Activated naive CD8-positive, alpha-beta T cell treated with anti-CD3 and anti-CD28 coated beads, Interleukin-2, amount 50 U/mL, for 16 hours (primary cell): ENCODE measurements at places on chromosomes 1 and 21.

- no peak for DNase-seq
Observed at GRCh38 chr1:248798791-248799190, 26.9 kb downstream of the SH3BP5L start.

GRCh38 chr1:193419295-193419694 lies 232.9 kb upstream of the B3GALT2 start:
- no peak for DNase-seq

- DNase-seq = no peak
Observed at GRCh38 chr1:160491017-160491416, 32.0 kb downstream of the SLAMF6 start.

DNA sequence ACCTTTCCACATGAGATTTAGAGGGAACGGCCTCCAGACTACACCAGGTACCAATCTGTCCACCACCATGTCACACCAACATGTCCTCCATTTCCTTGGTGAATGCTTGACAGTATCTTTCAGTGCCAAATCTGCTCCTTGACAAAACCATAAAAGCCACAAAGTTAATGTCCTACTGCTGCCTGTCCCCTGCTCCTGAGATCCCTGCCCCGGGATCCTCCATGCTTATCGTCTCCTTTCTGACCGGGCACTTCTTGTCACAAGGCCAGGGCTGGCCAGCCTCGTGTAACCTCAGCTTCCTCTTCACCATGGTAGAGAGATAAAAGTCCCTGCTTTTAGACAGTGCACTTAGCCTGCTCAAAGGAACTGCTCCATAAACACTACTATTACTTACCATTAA lies 136.2 kb downstream of the NAV1 start:
- no peak for DNase-seq

DNA sequence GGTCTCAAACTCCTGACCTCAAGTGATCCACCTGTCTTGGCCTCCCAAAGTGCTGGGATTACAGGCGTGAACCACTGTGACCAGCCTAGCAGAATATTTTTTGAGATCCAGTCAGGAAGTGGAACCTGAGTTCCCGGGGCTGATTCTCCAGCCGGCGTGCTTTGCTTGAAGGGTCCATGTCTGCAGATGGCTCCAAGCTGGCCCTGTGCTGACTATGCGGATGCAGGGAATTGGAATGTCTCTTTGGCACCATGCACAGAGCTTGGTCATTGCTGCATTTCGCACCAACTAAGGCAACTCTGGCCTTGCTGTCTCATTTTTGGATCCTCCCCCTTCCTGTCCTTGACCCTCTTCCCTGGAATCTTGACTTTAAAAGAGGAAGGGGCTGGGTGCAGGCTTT lies 28.1 kb downstream of the ARHGEF10L start:
- DNase-seq = no peak

DNA sequence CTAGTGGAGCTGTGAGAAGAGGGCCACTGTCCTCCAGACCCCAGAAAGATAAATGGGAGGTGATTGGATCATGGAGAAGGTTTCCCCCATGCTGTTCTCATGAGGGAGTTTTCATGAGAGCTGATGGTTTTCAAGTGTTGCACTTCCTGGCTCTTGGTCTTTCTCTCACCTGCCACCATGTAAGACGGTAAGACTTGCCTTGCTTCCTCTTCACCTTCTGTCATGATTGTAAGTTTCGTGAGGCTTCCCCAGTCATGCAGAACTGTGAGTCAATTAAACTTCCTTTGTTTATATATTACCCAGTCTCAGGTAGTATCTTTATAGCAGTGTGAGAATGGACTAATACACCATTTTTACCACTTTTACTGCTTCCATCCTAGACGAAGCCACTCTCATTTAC lies 27.6 kb downstream of the GPR88 start:
- DNase-seq = no peak

- no peak for DNase-seq
Observed at GRCh38 chr1:8663915-8664329, 153.5 kb downstream of the RERE start.

GRCh38 chr1:163295949-163296348 lies 25.8 kb upstream of the NUF2 start:
- no peak for DNase-seq

DNA sequence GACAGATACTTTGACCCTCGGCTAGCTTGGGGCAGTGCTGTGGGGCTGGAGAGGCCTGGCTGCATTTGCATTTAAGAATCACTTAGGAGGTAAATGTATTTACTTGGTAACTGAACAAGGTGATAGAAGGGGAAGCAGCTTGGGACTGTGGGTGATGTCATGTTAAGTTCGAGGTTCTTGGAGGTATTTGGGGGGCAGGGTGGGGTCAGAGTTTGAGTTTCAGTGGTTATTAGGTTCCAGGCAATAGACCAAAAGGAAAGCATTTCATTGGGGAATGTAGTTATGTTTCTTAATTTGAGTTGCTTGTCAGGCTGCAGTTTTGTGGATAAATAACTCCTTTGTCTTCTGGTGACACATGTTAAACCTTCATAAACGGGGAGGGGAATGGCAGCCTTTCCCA lies 2.4 kb upstream of the FAM78B start:
- no peak for DNase-seq

- DNase-seq = no peak
Observed at GRCh38 chr21:28991861-28992525, 684 bp downstream of the LTN1 start.

DNA sequence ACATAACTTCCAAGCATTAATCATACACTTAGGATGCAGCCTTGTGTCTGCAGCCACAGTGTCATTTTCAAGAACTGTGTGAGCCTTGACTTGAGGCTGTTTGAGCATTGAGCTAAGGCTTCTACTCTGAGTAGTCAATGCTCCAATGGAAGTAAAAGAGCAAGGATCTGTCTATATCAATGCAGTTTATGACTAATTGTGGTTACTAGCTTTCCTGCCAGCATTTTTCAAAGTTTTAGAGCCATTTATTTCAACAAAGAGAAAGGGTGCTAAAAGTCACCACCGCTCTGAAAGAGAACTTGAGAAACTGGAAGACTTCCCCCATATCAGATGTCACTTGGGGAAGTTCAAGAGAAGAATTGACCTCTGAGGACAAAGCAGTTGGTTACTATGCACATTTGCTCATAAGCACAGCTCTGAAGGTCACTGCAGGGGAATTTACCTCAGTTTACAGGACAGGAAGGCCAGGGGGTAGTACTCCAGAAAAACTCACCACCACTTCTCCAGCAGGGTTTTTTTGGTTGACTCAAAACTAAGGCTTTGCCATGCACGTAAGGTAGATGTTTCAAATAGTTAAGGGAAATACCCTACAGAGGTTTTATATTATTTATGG lies 24.5 kb upstream of the RGS1 start:
- no peak for DNase-seq

- no peak for DNase-seq
Observed at GRCh38 chr21:39315603-39316445, 2.4 kb upstream of the BRWD1 start.

GRCh38 chr1:42359466-42359865 lies 21.1 kb upstream of the RIMKLA start:
- no peak for DNase-seq

DNA sequence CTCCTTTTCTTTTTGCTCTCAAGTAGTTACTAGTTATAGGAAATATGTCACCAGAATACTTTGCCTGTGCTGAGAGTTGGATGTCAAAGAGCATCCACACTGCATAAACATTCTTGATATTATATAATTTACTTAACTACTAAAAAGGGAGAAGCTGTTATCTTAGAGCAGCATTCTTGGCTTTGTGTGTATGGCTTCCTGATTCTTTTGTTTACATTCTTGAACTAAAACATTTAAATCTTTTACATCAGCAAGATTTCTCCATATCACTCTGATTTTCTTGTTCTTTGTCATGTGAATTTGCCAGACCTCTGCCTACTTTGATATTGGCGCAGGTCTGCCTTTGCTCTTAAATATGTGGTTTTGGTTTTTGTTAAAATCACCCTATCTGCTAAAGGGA lies 48.8 kb downstream of the SUCO start:
- no peak for DNase-seq

DNA sequence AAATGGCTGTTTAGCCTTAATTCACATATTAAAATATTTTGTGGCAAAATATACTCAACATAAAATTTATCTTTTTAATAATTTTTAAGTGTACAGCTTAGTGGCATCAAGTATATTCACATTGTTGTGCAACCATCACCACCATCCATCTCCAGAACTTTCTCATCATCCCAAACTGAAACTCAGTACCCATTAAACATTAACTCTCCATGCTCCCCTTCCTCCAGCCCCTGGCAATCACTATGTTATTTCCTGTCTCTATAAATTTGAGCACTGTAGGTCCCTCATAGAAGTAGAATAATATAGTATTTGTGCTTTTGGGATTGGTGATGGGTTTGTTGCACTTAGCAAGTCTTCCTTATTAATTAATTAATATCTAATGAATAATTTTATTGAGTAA lies 29.4 kb downstream of the CCN1 start:
- DNase-seq = no peak

DNA sequence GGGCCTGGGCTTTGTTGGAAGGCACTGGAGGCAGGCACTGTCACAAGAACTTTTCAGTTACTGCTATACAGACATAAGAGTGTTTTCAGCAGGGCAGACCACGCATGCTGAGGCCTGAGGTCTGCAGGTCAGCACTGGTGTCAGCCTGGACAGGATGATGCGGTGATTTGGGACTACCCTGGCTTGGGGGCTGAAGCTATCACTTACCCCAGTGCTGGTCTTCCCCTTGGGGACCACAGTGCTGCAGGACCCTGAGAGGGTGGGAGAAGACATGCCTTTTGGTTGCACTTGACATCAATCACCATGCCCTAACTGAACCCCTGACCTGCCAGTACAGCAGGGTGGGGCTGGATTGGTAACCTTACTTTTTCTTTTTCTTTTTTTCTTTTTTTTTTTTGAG lies 9.2 kb downstream of the DMRTB1 start:
- no peak for DNase-seq

DNA sequence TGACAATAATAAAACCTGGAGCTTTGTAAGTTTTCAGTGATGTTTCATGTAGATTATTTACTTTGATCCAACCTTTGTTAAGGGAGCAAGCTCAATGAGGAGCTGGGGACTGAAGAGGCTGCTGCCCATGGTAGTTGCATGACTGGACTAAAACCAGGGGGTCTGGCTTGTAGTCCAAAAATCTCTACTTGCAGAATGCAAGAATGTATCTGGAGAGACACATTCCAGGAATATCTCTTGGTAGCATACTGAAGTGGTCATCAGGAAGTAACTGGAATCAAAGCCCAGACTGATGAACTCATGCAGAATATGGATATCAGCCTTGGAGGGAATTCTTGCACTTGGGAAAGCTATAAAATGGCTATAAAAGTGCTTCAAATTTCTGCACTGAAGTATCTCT lies 5.8 kb upstream of the KIAA0040 start:
- no peak for DNase-seq

DNA sequence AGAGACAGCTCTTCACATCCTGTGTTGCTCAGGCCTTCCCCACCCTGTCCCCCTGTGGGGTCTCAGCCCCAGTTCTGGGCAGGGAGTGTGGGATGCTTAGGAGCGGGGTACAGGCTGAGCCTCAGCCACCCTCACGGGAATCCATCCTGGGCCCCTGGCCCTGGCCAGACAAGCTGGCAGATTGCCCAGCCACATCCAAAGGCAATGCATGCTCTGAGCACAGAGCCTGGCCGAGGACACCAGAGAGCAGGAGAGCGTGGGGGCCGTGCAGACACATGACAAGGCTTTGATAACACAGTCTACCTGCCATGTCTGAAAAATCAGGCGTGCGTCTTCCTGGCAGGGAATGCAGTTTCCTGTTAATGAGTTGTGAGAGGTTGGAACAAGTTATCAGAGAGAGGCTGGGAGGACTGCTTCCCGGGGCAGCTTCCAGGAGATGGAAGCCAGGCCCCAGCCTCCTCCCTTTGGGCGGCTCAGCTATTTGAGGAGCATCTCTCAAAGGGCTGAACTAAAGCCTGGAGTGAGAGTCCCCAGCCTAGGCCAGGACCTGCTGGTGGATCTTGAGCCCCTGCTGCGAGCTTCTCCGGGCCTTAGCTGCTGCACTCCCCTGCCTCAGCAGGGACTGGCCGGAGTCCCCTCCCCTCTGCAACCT lies 72.2 kb upstream of the SELENON start:
- DNase-seq = no peak

GRCh38 chr1:158611916-158612315 lies 6.8 kb downstream of the OR10Z1 start:
- DNase-seq = no peak

DNA sequence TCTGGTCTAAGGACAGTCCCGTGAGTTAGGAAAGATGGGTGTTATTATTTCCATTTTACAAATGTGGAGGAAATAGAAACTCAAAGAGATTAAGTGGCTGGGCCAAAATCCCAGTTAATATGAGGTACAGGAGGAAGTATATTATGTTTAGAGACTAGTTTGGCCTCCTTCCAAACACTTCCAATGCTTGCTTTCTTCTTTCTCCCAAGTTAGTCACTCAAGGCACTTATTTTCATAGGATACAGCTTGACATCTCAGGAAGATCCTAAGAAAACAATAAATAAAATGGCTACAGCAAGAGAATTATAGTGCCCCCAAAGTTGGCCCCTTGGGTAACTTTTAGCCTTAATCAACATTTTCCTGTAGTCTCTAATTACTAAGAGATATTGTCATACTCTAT lies 47.5 kb upstream of the IPO9 start:
- no peak for DNase-seq

DNA sequence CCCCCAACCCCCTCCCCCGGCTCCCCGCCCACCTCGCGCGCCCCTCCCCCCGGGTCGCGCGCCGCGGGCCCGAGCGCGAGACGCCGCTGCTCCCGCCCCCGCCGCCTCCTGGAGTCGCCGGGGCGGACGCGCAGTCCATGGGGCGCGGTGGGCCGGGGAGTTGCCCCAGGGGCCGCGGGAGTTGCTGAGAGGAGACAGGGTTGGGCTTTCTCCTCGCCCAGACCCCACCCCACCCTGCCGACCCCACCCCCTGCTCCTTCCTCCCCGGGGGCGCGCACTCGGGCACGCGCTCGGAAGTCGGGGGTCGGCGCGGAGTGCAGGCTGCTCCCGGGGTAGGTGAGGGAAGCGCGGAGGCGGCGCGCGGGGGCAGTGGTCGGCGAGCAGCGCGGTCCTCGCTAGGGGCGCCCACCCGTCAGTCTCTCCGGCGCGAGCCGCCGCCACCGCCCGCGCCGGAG lies at the start of gene LAMC1:
Gene LAMC1 (plus strand): TSS at position 275 of the 455 bp plus-strand sequence. CDS start 297 bp downstream, outside the sequence.
- DNase-seq = no peak

GRCh38 chr1:6163191-6163972 lies 16.7 kb downstream of the CHD5 start:
- no peak for DNase-seq

- DNase-seq = no peak
Observed at GRCh38 chr1:89633248-89633799, 404 bp downstream of the LRRC8C start.

DNA sequence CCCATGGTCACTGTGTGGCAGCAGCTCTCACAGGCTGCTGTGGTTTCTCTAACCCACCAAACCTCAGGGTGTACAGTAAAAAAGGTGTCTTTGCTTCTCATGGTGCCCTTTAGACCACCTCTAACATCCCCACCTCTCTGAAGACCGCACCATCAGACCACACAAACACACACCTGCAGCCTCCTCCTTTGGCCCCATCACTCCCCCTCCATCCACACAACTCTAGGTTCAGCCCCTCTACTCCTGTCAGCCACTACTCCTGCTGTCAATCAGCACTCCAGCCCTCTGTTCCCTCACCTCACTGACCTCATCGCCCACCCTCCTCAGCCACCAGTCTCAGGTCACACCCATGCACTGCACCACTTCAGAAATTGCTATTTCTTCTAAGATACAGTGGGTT lies 7.5 kb downstream of the ZNF692 start:
- no peak for DNase-seq
